ENCODE measurements at places on chromosomes 4 and X.

- no peak for DNase-seq
Observed at GRCh38 chrX:117973110-117973807, 143.4 kb downstream of the KLHL13 start.

DNA sequence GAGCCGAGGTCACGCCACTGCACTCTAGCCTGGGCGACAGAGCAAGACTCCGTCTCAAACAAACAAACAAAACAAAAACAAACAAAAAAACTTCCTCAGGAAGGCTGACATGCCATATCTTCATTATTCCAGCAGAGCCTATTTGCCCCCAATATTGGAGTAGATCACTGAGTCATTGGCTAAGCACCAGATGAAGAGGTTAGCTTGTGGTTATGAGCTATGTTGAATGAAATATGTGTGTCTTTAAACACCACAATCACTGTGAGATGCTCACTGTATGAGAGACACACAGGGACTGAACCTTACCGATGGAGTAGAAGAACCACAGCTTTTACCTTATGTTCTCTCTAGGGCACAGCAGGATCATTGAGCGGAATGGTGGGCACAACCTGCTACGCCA, 122.1 kb upstream of the EOLA2 start:
- DNase-seq = no peak

DNA sequence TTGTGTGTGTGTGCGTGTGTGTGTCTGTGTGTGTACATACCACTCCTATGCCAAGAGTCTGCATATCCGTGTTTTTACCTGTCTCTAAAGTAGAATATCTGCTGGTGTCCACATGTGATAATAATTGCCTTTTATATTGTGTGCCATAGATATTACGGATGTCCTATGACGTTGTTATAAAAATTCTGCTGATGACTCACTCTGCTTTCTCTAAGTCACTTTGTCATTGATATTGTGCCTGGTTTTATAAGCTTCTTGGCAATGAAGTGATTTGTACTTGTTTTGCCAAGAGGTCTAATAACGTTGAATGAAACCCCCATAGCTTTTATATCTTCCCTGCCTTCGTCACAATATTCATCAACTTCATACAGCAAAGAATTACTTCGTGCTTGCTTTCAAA, 102.6 kb upstream of the C1GALT1C1 start:
- DNase-seq = no peak

- no peak for DNase-seq
Observed at GRCh38 chr4:54818481-54818880, 160.7 kb downstream of the KIT start.

- DNase-seq = no peak
Observed at GRCh38 chr4:158397781-158398180, 123.9 kb upstream of the RXFP1 start.
